Muscle of leg (tissue), 16 donors: ENCODE measurements at places on chromosomes 5 and 9.

- H3K4me1 ChIP-seq = peaks cover 13% of the 10 kb centered on the region
- H3K4me3 ChIP-seq = no peak overlapping the region
- no peaks in the 10 kb centered on the region for H3K27me3 ChIP-seq
- H3K36me3 ChIP-seq = peaks cover 6% of the 10 kb centered on the region
- H3K27ac ChIP-seq = peak overlapping the region; percentile 9
Observed at GRCh38 chr5:53091289-53091688, 18.3 kb downstream of the MOCS2 start.

DNA sequence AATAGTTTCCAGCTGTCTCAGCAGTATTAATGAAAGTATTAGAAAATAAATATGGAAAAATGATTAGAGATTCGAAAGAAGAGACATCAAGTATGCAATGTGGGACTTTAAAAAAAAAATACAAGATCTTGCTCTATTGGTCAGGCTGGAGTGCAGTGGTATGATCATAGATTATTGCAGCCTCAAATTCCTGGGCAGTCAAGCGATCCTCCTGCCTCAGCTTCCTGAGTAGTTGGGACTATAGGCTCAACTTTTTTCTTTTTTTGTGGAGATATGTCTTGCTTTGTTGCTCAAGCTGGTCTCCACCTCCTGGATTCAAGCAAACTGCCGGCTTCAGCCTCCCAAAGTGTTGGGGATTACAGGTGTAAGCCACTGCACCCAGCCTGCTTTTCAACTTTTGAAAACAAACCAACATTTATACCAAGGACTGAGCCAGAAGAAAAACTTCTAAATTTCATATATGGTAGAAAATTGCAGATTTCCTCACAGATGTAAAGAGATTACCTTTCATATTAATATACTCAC, 323.1 kb downstream of the ADGRV1 start:
- no peak overlapping the region for H3K4me3 ChIP-seq
- no peaks in the 10 kb centered on the region for H3K36me3 ChIP-seq
- DNase-seq = no peak
- no peak overlapping the region for H3K27ac ChIP-seq
- H3K4me1 ChIP-seq = peaks cover 2% of the 10 kb centered on the region

DNA sequence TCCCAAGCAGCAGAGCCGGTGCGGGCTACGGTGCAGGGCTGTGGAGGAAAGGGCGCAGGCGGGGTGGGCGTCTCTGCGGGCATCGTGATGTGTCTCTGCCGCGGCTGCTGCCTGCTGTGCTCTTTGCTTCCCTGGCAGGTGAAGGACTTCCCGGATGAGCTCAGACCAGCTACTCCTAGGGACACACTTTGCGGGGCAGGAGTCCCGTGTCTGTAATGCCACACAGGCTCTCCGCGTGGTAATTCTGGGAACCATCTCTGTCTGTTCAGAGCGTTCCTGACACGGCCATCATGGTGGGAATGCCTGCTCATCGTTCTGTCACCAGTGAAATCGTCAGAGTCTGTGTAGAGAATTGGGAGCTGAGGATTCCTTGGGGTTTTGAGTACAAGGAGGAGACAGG, 235.5 kb downstream of the FANCC start:
- peaks cover 49% of the 10 kb centered on the region for H3K36me3 ChIP-seq
- peaks cover 50% of the 10 kb centered on the region for H3K4me1 ChIP-seq
- H3K27ac ChIP-seq = no peak overlapping the region

GRCh38 chr9:116368680-116369079, 215.1 kb downstream of the PAPPA start:
- H3K27me3 ChIP-seq = no peaks in the 10 kb centered on the region
- H3K36me3 ChIP-seq = no peaks in the 10 kb centered on the region
- H3K4me3 ChIP-seq = no peak overlapping the region
- peak; percentile 41 for DNase-seq
- peaks cover 12% of the 10 kb centered on the region for H3K4me1 ChIP-seq

DNA sequence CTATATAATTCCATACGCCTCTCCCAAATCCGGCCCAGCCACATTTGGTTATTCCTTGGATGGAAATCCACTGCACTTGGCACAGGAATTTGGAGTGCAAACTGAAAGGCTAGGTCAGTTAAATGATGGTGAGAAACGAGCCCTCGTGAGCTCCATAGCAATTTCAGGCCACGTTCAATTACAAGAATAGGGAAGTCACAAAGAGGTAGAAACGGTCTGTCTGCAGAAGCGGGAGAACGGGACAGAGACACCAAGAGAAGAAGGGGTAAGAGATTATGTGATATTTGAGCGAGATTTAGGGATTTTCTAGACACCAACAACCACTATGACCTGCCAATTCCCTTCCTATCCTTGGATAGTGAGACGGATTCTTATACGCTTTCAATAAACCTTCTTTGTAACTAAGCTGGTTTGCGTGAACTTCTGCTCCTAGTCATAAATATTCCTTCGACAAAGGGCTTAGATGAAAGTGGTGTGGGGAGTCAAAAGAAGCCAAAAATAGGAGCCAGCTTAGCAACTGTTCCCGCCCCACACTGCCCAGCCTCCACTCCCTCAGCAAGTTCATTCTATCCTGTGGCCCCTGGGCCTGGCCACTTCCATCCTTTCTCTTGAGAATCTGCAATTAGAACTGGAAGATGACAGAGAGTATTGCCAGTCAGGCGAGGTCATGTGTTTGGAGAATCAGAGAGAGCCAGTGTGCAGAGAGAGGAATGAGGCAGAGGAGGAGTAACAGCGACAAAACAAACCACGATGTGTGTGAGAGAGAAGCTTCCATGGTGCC, 118.4 kb downstream of the ZNF608 start:
- no peak for DNase-seq
- H3K4me3 ChIP-seq = no peak overlapping the region
- H3K27ac ChIP-seq = no peak overlapping the region
- no peaks in the 10 kb centered on the region for H3K36me3 ChIP-seq
- peaks cover 2% of the 10 kb centered on the region for H3K27me3 ChIP-seq
- peaks cover 17% of the 10 kb centered on the region for H3K4me1 ChIP-seq

DNA sequence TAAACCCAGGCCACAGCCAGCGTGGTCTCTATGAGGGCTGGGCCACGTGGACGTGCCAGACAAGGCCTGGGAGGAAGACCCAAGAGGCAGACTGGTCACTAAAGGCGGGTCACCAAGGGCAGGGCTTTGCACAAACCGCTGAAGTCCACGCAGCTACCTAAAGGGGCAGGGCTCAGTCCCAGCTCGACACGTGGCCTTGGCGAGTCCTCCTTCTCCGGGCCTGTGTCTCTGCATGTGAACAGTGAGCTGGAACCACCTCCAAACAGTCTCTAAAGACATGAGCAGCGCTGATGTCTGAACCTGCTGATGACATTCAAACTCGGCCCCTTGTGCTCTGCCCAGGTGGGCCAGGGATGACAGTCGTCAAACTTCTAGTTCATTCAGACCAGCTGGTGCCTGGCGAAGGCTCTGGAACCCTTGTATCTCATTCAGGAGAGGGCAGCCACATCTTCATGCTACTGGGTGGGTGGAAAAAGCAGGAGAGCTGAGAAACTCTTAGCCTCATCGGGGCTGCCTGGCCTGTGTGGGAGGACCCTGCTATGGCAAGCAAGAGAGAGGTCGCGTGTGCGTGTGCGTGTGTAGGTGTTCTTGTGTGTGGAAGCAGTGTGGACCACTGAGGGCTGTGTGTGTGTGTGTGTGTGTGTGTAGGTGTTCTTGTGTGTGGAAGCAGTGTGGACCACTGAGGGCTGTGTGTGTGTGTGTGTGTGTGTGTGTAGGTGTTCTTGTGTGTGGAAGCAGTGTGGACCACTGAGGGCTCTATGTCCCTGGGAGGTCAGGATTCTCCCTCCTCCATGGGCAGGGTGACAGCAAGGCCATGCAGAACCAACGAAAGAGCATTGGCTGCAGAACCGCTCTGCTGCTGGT, 14.1 kb upstream of the SLC25A51 start:
- peak overlapping the region; percentile 67 for H3K27ac ChIP-seq
- peaks cover 21% of the 10 kb centered on the region for H3K4me1 ChIP-seq
- H3K36me3 ChIP-seq = peaks cover 19% of the 10 kb centered on the region
- no peak for DNase-seq
- H3K4me3 ChIP-seq = no peak overlapping the region
- no peaks in the 10 kb centered on the region for H3K27me3 ChIP-seq

- H3K4me1 ChIP-seq = no peaks in the 10 kb centered on the region
- no peaks in the 10 kb centered on the region for H3K27me3 ChIP-seq
Observed at GRCh38 chr5:44278469-44278868, 110.8 kb downstream of the FGF10 start.

GRCh38 chr5:58366461-58366860, 93.4 kb downstream of the PLK2 start:
- DNase-seq = peak; percentile 23
- no peaks in the 10 kb centered on the region for H3K36me3 ChIP-seq
- H3K4me1 ChIP-seq = no peaks in the 10 kb centered on the region
- no peak overlapping the region for H3K4me3 ChIP-seq
- no peaks in the 10 kb centered on the region for H3K27me3 ChIP-seq
- H3K27ac ChIP-seq = no peak overlapping the region
